DMS79 (cell line): ENCODE measurements at places on chromosomes 1 and 21.

- DNase-seq, result no peak
These were observed 7.0 kb upstream of the TNFRSF1B start for GRCh38 chr1:12159816-12160215.

GRCh38 chr1:235947989-235948388 lies 81.3 kb upstream of the LYST start:
- no peak for DNase-seq

GRCh38 chr1:46301808-46302640 lies 1.4 kb downstream of the LRRC41 start:
- peak; percentile 17 for DNase-seq

- no peak for DNase-seq
These were observed 15.3 kb upstream of the TEDDM1 start for GRCh38 chr1:182415789-182416188.

- DNase-seq, result no peak
These were observed 79.6 kb downstream of the HS2ST1 start for GRCh38 chr1:86994061-86994460.

DNA sequence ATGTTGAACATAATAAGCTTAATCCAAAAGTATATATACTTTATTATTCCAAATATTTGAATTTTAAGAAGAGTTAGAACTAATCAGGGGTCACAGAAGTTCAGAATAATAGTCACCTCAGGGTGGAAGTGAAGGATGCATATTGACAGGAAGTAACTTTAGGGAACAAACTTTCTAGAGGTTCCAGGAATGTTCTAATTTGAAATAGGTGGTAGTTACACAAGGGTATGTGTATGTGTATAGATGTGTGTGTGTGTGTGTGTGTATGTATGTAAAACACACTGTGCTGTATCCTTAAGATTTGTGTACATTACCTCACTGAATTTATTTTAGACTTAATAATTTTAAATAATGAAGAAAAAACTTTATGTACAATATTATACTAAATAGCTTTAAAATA lies 110.4 kb downstream of the ACBD6 start:
- no peak for DNase-seq

- DNase-seq, result no peak
These were observed 179.3 kb downstream of the CACNA1E start for GRCh38 chr1:181662606-181663005.

GRCh38 chr1:219806020-219806419 lies 122.3 kb downstream of the SLC30A10 start:
- DNase-seq, result no peak

GRCh38 chr1:179326746-179327145 lies 33.1 kb downstream of the SOAT1 start:
- no peak for DNase-seq

- DNase-seq, result no peak
These were observed 39.8 kb downstream of the OLIG1 start for GRCh38 chr21:33109574-33110339.

GRCh38 chr1:97902067-97902466 lies 18.8 kb downstream of the DPYD start:
- DNase-seq, result no peak

GRCh38 chr21:45123440-45123839 lies 49.1 kb downstream of the ADARB1 start:
- DNase-seq, result no peak

GRCh38 chr1:154859151-154859785 lies 10.8 kb downstream of the KCNN3 start:
- DNase-seq, result no peak

DNA sequence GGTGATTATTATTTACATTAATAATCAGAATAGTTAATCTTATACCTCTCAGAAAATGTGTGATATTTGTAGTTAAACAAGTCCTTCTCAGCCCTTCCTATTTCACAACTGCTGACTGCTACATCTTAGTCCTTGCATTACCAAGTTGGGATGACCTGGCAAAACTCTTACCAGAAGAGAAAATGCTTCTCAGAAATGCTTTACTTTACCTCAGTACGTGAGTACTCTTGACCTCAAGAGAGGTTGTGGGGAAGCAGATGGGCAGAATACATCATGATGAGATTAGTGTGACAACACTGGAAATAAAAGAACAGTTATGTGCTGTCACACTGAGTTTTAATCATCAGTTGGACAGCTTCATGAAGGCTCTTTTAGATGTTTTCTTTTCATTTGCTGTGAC lies 16.2 kb downstream of the CFAP126 start:
- no peak for DNase-seq

DNA sequence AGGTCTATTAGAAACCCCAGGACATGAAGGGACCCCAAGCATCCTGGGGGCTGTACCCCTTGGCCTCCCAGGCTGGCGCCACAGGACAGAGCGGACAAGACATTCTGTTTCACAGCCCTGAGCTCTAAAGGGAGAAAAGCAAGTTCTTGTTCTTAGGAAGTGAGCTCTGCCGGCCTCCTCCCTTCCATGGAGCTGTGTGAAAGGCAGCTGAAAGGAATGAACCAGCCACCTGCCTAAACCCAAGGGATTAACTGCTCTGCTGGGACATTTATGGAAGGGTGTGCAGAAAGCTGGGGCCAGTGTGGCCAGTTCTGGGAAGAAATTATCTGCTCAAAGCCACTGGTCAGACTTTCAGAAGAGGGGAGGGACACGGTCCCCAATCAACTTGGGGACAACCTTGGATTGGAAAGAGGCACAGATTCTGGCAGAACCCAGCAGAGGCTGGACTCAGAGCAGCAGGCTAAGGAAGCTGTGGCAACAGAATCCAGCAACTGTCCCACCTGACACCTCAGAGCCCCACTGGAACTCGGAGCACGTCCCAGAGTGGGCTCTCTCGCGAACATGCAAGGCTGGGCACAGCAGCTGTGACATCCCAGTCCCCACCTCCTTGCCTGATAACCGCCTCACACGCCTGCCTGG lies 2.1 kb downstream of the KLHL21 start:
- DNase-seq, result no peak

- DNase-seq, result peak; percentile 52
These were observed 4.6 kb downstream of the MATN1 start for GRCh38 chr1:30718636-30719405.

DNA sequence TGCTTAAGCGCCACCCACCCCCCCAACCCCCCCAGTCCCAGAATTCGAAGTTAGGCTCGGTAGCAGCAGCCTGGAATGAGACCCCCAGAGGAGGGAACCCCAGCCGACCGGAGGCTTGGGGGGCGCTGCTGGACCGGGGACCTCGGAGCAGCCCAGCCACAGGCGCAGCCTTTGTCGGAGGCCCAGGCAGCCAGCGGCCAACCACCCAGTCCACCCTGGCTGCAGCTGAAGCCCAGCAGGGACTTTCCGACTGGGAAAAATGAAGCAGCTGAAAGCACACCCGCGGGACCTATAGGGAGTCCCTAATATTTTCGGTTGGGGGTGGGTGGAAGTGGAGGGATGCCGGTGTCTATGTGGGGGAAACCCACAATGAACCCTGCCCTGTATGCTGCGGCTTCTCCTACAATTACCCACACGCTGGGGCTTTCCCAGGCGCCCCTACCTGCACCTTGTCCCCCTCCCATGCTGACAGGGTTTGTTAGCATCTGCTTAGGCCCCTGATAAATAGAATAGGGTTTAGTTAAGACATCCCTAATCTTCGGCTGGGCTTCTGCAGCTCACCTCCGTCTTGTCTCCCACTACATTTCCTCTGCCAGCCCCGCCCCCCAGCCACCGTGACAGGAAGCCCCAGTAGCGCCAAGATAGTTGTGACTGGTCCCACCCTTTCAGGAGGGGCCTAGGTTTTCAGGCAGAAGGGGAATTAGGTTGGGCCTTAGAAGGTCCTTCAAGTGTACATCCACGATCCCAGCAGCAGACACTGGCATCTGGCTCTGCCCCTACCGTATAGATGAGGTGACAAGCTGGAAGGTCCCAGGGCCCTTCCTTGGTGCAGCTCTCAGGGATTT lies 838 bp downstream of the CCDC28B start:
- peak; percentile 13 for DNase-seq

GRCh38 chr1:208170252-208170651 lies 73.9 kb downstream of the PLXNA2 start:
- peak; percentile 72 for DNase-seq

- DNase-seq, result no peak
These were observed 106.9 kb downstream of the ASH1L start for GRCh38 chr1:155455588-155456195.

- no peak for DNase-seq
These were observed 57.2 kb downstream of the NPHP4 start for GRCh38 chr1:5935026-5935425.

DNA sequence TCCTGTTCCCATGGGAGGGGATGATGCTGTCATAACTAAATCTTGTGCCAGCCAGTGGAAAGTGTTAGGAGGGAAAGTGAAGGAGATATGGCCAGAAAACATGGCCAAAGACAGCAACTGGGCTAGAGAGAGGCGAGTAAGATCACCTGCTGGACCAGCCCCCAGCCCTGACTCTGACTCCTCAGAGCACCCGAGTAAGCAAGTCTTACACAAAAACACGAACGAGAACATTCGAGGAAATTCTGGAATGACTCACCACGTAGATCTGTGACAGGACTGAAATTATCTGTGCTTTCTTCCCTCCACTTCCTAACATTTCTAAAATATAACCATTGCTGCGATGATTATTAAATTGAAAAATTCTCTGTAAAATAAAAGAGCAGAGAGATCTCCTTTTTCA lies 9.2 kb downstream of the ZNF496 start:
- DNase-seq, result no peak

- no peak for DNase-seq
These were observed 96.7 kb downstream of the UCK2 start for GRCh38 chr1:165924117-165924516.

DNA sequence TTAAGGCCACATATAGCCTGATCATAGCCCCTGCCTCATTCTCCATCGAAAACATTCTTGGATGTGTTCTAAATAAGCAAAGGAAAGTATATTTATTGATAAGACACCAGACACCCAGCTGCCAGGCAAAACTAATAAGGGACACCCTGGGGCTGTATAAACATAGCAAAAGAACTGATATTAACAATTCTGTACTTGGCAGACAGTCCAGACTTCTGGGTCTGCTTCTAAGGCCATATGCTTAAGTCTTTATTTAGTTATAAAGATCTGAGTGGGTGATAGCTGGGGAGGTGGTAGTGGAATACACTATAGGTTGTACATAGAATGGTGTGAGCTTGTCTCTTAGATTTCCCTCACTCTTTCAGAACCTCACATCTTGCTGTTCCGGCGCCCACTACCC lies 3.9 kb downstream of the CKS1B start:
- DNase-seq, result no peak

DNA sequence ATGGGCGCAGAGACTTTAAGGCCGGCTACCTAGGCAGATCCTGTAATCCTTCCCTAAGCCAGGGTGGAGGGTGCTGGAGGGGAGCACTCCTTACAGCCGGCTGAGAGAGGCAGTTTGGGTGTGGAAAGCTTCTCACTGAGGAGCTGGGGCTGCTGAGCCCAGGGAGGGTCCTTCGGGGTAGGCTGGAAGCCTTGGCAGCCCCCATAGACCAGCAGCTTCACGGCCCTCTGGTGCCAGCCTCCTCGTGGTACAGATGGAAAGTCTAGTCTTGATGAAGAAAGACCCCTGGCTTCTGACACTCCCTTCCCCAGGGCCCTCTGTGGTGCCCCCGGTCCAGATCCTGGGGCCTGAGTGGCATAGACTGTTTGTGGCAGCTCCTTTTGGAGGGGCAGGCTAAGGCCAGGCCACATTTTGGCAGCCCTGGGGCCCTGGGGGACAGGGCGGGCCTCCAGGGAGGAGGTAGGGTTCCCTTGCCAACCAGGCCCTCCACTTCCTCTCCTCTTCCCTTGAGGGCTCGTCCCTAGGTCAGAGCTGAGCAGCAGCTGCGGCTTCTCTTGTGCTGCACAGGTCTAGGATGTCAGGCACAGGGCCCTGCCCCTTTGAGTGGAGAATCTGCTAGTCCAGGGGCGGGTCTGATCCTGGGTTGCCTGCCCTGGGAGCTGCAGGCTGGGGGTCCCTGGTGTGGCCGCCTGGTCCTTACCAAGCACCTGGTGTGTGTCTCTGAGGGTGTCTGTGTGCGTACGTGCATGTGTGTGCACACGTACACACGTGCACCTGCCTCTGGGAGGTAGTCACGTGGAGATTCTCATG lies 4.8 kb downstream of the AMPD2 start:
- peak; percentile 73 for DNase-seq
